ENCODE measurements at places on chromosomes 6 and 20. TPM values are rescaled to one million over a fixed set of nuclear protein-coding genes. Genes with fewer than 3 reads are reported as not detected.

Gene HLA-DMB
- polyA plus RNA-seq: not detected

Gene FARS2
- polyA plus RNA-seq: 15.6 TPM

Gene KIZ
- 22.8 TPM for polyA plus RNA-seq

Gene CCR6
- polyA plus RNA-seq: not detected

Gene TAGAP
- polyA plus RNA-seq: not detected

Gene LKAAEAR1
- not detected for polyA plus RNA-seq

Gene SESN1
- 9.1 TPM for polyA plus RNA-seq

Gene ZNF391
- polyA plus RNA-seq: 0.50 TPM

Gene PARD6B
- polyA plus RNA-seq: 0.27 TPM

Gene PGC
- polyA plus RNA-seq: not detected

Gene LY6G6C
- polyA plus RNA-seq: not detected

Gene CENPQ
- polyA plus RNA-seq: 4.7 TPM

Gene GLP1R
- polyA plus RNA-seq: not detected

Gene POU5F1
- 0.11 TPM for polyA plus RNA-seq

Gene PTCRA
- not detected for polyA plus RNA-seq

Gene ARFGAP1
- polyA plus RNA-seq: 49.8 TPM

Gene SLC32A1
- not detected for polyA plus RNA-seq

Gene OSBPL2
- polyA plus RNA-seq: 20.5 TPM

Gene GSTA4
- polyA plus RNA-seq: 35.1 TPM

Gene MAS1
- polyA plus RNA-seq: not detected

Gene MANEA
- polyA plus RNA-seq: 9.6 TPM

Gene BMP2
- 0.07 TPM for polyA plus RNA-seq

Gene MYH7B
- polyA plus RNA-seq: 0.01 TPM

Gene NKAIN2
- not detected for polyA plus RNA-seq

Gene EHMT2
- polyA plus RNA-seq: 19.3 TPM

Gene WFDC12
- not detected for polyA plus RNA-seq

Gene SOX18
- polyA plus RNA-seq: not detected

Gene ARHGAP18
- polyA plus RNA-seq: 15.9 TPM

Gene TINAG
- polyA plus RNA-seq: not detected

Gene HEY2
- polyA plus RNA-seq: not detected

Gene SSTR4
- not detected for polyA plus RNA-seq

Gene PNRC1
- polyA plus RNA-seq: 5.6 TPM

Gene LRFN2
- polyA plus RNA-seq: not detected

Gene MYCT1
- 0.02 TPM for polyA plus RNA-seq

Gene ACOT13
- polyA plus RNA-seq: 20.3 TPM

Gene RAET1G
- 0.77 TPM for polyA plus RNA-seq

Gene AHI1
- 15.8 TPM for polyA plus RNA-seq

Gene MAP7
- polyA plus RNA-seq: 0.45 TPM

Gene TENT5A
- 19.8 TPM for polyA plus RNA-seq

Gene IRF4
- not detected for polyA plus RNA-seq

Gene TNNC2
- 0.81 TPM for polyA plus RNA-seq

Gene EFCAB8
- polyA plus RNA-seq: not detected

Gene HLA-DOB
- polyA plus RNA-seq: 0.16 TPM

Gene CENPB
- polyA plus RNA-seq: 47.5 TPM

Gene BPIFB1
- polyA plus RNA-seq: not detected

Gene SDCBP2
- polyA plus RNA-seq: 6.2 TPM

Data from BJ (cell line).